ENCODE measurements at places on chromosomes 11 and 22. TPM values are rescaled to one million over a fixed set of nuclear protein-coding genes. Genes with fewer than 3 reads are reported as not detected.

- no peak for DNase-seq
These were observed 573 bp downstream of the PPFIA1 start for GRCh38 chr11:70270877-70271648.

DNA sequence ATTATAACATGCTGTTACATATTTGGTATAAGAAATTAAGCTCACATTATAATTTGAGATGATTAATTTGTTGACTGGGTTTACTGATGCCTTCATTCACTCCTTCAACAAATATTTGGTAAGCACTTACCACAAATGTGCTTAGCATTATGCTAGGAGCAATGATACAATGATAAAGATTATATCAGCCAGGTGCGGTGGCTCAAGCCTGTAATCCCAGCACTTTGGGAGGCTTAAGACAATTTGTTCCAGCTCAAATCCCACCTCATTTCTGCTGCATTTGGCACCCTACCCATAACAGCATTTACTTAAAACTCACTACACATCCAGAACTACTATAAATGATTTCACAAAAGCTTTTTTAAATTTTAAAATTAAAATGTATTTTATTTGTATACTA, 1263.6 kb upstream of the RAG2 start:
- DNase-seq, result no peak

DNA sequence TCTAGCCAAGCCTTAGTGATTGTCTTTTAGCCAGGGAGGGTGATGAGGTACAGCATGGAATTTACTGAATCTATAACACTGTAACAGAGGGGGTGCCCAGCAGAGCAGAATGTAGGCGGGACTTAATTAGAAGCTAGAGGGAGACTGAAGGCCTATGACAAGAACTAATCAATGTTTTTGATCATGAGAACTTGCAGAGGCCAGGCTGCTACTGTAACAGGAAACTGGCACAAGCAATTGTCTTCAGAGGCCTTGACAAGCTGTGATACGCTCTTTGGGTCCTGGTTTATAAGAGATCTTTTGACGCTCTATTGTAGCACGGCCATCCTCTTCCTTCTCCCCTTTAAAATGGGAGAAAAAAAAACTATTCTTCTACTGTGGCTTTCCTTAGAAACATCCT, 1297.3 kb downstream of the JRKL start:
- DNase-seq, result no peak

DNA sequence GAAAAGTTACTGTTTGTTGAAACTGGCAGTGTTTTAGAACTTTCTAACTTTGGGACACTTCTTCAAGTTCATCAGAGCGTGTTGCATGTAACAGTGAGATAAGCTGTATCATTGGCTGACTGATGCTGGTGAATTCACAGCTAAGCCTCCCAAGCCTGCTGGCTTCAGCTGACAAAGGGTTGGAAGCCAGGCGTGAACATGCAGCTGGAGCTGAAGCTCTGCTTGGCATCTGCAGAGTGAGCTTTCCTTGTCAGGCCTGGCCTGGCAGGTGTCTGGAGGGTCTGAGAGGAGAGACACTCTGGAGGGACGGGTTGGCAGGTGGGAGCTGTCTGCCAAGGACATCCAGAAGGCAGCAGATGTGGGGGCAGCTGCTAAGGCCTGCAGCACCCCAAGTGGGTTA, 1.5 kb downstream of the AMPD3 start:
- no peak for DNase-seq

DNA sequence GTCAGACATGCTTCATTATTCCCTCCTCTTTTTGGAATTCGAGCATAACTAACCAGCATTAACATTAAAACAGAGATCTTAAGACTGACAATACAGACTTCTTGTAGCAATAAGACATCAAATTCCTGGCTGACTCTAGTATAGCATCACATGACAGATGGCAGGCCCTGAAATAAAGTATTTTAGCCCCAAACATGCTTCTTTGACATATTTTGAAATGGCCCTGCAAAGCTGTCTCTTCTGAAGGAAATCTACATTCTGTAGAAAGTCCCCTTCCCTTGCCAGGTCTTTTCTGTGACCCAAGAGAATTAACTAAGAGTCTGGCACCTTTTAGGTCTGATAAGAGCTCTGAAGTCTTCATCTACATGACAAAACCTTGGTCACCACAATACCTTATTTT, 38.5 kb upstream of the GNAZ start:
- DNase-seq, result no peak

- no peak for DNase-seq
These were observed 7.2 kb downstream of the KCTD21 start for GRCh38 chr11:78181185-78181584.

DNA sequence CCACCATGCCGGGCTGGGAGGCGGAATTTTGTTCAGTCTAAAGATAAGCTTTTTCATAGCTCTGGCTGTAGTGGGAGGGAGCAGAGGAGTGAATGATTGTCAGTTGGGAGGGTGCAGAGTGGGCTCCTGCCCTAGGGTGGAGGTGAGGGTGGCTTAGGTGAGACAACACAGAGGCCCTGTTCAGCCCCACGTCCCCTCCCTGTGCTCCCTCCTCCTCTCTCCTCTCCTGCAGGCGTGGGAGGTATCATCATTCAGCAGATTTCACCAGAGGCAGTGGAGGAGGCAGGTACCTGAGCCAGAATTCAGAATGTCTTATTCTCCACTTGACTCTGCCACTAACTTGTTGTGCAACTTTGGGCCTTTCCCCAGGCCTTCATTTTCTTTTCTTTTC, 1.7 kb upstream of the THRSP start:
- no peak for DNase-seq

GRCh38 chr11:110331626-110332025, 35.2 kb upstream of the RDX start:
- DNase-seq, result no peak

DNA sequence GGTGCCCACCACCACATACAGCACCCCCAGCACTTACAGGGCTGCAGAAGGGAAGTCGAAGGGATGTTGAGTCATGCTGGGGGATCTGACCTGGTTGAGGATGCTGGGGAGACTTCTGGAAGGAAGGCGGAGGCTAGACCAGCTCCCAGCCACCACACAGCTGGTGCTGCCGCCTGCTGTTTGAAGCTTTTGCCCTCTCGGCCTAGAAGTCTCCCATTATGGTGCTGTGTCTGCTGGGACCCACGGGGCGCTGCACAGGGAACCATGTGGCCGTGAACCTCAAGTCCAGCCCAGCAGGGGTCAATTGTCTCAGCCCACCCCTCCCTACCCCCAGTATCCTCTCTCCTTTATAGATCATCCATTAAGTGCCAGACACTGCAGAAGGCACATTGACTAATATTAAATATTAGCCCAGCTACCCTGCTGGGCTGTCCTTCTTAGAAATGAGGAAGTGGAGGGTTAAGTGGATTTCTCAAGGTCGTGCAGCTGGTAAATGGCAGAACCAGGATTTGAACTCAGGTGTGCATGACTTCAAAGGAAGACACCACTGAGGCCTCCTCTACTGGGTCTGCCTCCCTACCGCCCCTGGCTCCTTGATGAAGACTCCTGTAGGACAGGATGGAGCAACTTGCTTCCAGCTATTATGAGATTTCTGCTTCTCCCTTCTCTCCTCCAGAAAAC, 49.7 kb downstream of the CYTH4 start:
- no peak for DNase-seq

DNA sequence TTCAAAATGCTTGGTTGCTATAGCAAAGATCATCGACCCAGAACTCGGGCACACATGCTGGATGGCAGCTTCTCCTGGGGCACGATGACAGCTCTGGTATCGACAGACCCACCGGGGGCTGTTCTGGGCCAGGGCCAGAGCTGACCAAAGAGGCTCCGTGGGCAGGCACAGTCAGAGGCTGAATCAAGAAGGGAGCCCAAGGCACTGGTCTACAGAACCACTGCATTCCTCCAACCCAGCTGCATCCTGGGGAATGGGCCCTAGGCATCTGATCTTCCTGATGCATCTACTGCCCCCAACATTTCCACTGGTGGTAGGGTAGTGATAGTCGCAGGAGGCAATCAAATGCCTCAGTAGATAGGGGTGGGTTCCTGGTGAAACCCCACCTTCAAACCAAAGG, 470.3 kb downstream of the TBC1D22A start:
- DNase-seq, result no peak

DNA sequence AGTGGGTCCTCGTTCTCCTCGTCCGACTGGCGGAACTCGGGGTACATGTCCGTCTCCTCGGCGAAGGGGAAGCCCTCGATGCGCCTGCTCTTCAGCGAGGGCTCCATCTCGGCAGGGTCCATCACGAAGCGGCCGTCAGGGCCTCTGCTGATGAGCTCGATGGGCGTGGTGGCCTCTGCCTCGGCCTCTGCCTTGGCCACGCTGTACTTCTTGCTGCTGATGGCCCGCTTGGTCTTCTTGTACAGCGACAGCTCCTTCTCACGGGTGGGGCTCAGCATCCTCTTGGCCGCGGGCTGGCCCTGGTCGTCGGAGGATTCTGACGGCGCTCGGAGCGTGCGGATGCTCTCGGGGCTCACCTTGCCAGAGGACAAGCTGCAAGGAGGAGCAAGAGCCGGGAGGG, 35.7 kb downstream of the IGSF9B start:
- no peak for DNase-seq

DNA sequence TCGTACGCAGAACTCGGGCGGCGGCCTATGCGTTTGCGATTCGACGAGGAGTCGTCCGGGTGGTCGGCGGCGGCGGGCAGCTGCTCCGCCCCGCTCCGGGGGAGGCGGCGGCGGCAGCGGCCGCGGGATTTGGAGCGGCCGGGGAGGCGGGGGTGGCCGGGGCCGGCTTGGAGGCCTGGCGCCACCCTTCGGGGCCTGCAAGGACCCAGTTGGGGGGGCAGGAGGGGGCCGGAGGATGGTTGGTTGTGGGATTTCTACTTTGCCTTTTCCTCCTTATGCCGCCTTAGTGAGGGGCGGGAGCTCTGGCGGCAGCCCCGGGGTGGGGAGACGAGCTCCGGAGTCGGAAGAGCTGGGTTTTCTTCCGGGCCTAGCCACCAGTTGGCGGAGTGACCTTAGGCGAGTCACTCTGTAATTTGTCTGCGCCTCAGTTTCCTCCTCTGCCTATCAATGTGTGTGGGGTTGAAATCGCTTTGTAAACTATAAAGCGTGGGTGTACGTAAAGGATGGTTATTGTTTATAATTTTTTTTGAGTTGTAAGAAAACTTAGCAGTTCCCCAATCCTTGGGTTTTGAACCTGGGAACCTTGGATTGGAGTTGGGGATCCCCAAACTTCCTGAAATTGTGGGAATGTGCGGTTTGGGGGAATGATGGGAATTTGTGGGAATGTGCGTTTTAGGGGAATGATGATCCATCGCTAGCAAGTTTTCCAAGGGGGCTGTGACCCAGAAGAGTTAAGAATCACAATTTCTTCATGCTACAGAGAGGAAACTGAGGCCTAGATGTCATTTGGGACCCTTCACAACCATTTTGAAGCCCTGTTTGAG, 679 bp downstream of the TUG1 start:
- no peak for DNase-seq

DNA sequence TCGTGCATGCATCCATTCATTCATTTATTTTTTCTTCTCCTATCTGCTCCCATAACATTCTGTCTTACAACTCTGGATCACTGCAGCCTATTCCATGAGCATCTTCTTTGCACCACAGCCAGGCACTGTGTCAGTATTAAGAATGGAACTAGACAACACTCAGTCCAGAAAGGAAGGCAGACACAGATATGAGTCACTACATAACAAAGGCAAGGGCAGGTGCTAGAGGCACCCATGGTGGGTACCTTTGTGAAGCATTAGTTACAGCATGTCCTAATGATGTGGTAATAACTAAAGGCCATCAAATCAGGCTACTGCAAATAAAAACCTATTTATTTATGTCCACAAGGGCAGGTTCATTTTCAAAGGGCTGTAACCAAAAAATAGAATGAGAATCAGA, 28.1 kb downstream of the TENM4 start:
- no peak for DNase-seq

Gene GDPD4
- total RNA-seq, result not detected

Gene FGF3
- not detected for total RNA-seq

Gene KDM4E
- total RNA-seq, result not detected

Gene SPON1
- total RNA-seq, result 131 TPM

Gene KLHL35
- 1.7 TPM for total RNA-seq

Gene CHRDL2
- 0.69 TPM for total RNA-seq

Gene ACTN3
- not detected for total RNA-seq

Gene TSKU
- 10.0 TPM for total RNA-seq

Gene ALDH3B1
- total RNA-seq, result 4.6 TPM

Gene C11orf65
- total RNA-seq, result 1.4 TPM

Gene OR9Q2
- total RNA-seq, result not detected

Gene UPB1
- 0.90 TPM for total RNA-seq

Gene MMP13
- not detected for total RNA-seq

Gene KRTAP5-11
- total RNA-seq, result not detected
